ENCODE measurements at places on chromosomes 6 and 20.

GRCh38 chr20:13772529-13772928, 12.2 kb downstream of the ESF1 start:
- no peak for DNase-seq

- DNase-seq, result peak; percentile 30
These were observed 7.9 kb upstream of the CDSN start for GRCh38 chr6:31128093-31128676.

GRCh38 chr20:25038103-25038410, 19.9 kb downstream of the ACSS1 start:
- no peak for DNase-seq

- no peak for DNase-seq
These were observed 78.9 kb upstream of the BEND6 start for GRCh38 chr6:56875961-56876360.

- no peak for DNase-seq
These were observed 354.4 kb upstream of the RSPO3 start for GRCh38 chr6:126764104-126764503.

DNA sequence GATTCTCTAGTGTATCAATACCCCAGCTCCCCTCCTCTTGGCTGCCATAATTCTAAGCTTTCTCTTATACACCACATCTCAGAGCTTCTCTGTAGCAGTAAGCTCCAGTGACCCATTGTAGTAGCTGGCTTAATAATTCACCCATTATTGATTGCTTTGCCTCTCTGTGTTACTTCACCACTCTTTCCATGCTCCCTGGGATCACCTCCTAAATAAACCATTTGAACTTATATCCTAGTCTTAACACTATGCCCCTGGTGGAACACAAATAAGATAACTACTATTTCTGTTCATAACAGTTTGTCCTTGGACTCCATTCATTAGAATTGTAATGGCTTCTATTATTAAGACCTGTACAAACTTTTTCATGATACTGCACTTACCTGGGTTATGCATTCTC, 758.9 kb downstream of the KIF16B start:
- no peak for DNase-seq

GRCh38 chr6:136362421-136363356, 73.0 kb upstream of the BCLAF1 start:
- DNase-seq, result no peak

GRCh38 chr6:149903938-149904611, 6.2 kb upstream of the RAET1E start:
- no peak for DNase-seq

DNA sequence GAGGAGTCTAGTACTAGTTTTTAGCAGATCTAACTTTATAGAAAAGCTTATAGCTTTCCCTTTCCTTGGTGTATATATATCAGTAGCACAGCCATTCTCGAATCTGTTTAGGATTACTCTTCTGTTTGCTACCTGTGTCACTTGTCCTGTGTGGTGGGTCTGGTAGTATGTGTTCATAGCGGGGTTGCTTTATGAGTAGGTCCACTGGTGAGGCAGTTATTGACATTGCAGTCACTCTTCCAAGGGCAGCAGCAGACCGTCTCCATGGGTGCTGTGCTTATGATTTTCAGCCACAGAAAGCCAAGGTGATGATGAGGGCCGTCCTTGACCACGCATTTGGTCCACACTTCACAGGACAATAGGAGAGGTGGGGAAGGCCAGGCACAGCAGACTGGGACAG, 171.5 kb downstream of the CDKAL1 start:
- no peak for DNase-seq

DNA sequence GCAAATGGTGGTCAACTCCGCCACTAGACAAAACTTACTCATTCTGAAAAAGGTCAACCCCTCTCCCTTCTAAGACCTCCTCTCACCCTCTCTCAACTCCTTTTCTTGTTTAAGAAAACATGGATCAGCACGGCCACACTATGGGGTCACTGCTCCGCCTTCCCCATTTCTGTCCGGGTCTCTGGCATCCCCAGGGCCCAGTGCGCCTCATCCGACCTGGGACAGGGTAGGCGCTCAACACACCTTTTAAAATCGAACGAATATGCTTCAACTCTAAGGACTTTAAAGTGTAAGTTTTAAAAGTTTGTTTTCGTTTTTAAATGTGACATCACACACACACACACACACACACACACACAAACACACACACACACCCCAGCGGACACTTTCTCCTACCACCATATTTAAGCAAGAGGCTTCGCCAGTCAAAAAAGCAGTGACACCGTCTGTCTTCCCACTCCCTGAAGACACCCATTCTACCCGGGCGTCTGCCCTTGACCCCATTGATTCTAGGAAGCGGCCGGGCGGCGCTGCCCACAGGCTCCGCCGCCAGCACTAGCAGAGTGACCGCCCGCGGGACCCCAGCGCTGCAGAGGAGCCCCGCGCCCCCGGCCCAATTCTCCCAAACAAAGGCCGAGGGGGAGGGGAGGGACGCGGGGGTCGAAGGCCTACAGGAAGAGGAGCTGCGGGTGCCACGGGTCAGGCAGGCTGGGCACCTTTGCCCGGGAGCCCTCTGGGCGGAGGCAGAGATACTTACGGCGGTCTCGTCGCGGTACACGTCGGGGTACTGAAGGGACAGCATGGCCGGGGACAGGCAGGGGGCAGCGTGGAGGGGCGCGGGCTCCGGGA, 568 bp downstream of the PREP start:
- no peak for DNase-seq

DNA sequence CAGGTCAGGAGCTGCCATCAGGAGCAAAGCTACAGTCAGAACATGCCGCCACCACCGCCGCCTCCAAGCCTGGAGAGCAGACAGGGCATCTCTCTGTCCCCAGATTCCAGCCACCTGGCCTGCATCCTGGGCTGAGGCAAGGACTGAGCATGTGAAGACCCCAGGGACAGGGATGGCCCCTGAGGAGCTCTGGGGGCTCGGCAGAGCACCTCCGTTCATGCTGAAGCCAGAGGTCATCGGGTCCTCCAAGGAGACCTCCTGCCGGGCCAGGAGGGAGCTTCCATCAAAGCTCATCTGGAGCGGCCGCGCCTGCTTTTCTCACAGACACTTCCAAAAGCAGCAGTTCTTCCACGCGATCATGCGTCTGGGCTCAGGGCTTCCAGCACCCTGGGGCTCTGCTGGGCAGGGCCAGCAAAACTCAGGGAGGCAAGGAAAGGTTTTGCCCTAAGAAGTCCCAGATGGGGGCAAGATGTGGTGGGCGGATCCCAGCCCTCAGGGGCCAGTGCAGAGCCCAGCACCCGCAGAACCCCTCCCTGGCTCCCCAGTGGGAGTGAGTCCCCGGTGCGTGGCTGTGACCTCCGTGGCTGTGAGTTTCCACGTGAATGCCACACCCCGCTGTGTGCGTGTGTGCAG, 138.4 kb downstream of the TAF4 start:
- DNase-seq, result no peak
